ENCODE measurements at places on chromosomes 2 and 18.

- no peak for DNase-seq
Measured at GRCh38 chr2:47676261-47676926, 106.6 kb upstream of the MSH6 start.

DNA sequence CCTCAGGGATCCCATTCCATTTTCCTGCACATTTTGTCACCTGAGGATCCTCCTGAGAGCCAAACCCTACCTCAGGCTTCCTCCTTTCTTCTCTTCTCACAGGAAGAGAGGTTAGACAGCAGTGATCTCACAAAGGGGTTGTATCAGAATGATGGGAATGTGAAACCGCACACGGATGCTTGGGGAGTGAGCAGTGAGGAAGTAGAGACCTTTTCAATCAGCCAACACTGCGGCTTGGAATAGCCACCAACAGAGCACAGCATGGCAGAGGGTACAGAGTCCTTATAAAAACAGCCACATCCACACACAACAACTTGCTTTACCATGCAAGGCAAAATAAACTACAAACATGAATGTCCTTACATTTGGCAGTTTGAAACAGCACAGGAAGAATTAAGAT lies 8.7 kb downstream of the TMEM182 start:
- no peak for DNase-seq

DNA sequence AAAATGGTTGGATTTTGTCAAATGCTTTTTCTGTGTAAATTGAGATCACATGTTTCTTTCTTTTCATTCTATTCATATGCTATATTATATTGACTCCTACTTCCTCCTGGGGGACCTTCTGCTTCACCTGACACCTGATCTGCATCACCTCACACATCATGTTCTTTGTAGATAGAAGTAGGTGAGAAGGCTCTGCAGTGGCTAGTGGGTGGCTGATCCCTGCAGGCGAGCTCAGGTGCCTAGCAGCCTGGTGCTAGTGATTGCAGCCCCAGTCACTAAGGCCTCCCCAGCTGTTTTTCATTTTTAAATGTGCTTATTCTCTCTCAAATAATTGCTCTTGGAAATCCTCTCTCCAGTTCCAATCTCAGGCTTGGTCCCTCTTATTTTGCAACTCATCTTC lies 33.6 kb downstream of the MC4R start:
- DNase-seq = no peak

GRCh38 chr2:61196671-61197070 lies 34.7 kb downstream of the C2orf74 start:
- no peak for DNase-seq

DNA sequence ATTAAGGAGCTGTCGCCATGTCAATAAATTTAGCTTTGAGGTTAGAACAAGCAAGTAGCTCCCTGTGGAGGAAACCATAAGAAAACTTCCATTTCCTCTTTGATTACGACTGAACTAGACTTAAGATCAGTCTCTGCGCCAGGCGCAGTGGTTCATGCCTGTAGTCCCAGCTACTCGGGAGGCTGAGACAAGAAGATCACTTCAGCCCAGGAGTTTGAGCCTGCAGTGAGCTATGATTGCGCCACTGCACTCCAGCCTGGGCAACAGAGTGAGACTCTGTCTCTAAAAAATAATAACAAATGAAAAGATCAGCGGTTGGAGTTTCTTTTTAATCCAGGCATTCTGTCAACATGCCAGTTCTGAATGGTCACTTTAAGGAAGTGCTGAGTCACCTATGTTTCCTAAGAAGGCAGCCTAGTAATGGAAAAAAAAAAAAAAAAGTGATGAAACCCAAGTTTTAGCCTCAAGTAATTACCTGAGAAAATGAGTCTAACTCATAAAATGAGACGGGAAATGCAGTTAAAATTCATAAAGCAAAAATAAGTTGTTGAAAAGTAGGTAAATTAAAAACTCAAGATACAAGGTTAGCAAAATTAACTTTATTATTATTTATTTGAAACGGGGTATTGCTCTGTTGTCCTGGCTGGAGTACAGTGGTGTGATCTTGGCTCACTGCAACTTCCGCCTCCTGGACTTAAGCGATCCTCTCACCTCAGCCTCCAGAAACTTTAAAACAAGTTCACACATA lies 10.2 kb downstream of the C18orf32 start:
- DNase-seq = no peak

GRCh38 chr2:74575320-74575719 lies 20.8 kb downstream of the DOK1 start:
- DNase-seq = no peak

GRCh38 chr18:35409911-35410310 lies 32.8 kb upstream of the ZNF396 start:
- DNase-seq = no peak

DNA sequence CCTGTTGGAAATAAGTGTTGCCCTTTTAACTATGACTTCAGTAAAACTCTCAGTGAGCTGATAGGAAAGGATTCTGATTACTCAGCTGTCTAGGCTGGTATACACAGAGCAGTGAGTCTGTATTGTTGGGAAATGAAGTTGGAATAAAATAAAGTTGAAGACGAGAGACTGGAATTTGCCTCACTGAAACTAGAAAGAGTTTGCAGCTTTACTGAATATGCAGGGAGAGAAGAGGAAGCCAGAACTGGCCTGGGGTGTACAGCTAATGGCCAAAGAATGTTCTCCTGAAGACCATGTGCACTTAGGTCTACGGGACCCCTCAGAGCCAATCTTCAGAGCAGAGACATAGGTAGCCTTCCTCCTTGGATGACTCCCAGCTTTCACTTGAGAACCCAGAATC lies 26.5 kb downstream of the EIF4E2 start:
- DNase-seq = no peak

GRCh38 chr2:85078536-85078935 lies 54.7 kb upstream of the TCF7L1 start:
- DNase-seq = no peak

GRCh38 chr2:41544709-41545108 lies 503.1 kb upstream of the PKDCC start:
- no peak for DNase-seq

DNA sequence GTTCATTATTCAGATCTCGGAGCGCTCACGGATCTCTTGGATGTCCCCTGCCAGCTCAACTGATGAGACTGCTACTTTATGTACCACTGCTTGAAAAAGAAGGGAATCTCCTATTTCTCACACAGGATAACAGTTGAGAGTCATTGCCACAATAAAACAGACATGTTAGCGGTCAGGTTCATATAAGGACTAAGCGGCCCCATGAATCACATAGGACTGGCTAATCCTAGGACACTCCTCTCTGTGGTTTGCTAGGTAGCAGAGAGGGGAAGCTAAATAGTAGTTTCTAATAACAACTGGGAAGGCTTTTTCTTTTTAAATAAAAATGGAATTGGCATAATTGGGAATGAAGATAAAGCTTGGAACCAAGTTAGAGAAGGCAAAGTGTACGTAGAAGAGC lies 15.9 kb upstream of the TGFA start:
- no peak for DNase-seq

DNA sequence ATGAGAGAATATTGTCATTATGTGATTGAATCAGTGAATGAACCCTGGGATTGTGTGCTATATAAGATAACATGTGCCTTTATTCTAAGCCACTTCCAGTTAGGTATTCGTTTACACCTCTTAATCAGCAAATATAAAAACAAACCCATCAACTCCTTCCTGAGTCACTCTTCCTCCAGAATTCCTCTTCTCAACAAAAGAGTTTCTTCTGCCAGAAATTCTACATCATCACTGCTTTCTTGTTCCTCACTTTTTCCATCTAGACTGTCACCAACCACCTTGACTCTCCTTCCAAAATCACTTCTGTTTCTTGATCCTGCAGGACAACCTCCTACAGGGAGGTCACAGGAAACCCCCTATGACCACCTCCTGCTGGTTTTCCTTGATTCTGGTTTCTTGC lies 261.4 kb downstream of the CYP26B1 start:
- DNase-seq = no peak

DNA sequence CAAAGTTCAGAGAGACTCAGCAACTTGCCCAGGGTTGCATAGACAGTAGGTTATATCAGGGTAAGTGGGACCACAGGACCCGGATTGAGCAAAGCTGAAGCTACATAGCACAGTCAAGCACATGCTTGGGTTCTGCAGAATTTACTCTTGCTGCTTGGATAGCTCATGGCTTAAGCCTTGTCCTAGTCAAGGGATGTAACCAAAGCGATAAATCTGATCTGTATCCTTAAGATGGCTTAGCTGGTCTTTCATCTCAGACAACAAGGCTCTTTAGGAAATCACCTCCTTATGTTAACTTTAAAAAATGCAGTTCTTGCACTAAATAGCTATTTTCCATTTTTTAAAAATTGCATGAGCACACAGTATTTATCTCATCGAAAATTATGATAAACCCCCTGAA lies 158.5 kb downstream of the LPIN1 start:
- no peak for DNase-seq

DNA sequence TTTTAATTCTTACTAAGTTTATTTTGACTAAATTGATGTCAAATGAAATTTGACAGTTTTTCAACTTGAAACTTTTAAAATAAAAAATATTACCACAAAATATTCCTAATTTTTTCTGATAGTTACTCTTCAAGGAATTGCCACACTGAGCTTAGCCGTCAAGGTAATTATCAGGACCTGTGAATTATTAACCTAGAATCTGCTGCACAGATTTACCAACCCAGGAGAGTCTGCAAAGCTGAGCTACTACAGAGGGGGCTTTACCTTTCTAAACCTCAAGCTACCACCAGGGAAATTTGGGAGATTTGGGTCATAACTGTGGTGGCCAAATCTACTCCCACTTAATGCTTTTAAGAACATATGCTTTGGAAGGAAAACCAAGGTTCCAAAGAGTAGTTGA lies 324.6 kb downstream of the CCDC178 start:
- no peak for DNase-seq

DNA sequence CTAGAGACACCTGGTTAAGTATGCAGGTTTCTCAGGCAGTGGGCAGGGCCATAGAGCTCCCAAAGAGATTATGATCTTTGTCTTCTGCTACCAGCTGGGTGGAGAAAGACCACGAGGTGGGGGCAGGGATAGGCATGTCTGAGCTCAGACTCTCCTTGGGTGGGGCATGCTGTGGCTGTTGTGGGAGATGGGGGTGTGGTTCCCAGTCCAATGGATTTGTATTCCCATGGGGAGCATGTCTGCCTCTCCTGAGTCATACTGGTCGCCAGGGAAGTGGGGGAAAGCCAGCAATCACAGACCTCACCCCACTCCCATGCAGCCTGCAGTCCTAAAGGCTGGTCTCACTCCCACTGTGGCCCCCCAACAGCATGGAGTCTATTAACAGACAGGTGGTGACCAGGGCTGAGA lies 31.4 kb upstream of the RHOB start:
- no peak for DNase-seq

GRCh38 chr2:149972066-149972465 lies 384.5 kb upstream of the MMADHC start:
- no peak for DNase-seq

- DNase-seq = peak; percentile 4
Measured at GRCh38 chr2:223674998-223675609, 72.9 kb upstream of the SCG2 start.

- no peak for DNase-seq
Measured at GRCh38 chr2:158724803-158725381, 70.2 kb upstream of the DAPL1 start.

DNA sequence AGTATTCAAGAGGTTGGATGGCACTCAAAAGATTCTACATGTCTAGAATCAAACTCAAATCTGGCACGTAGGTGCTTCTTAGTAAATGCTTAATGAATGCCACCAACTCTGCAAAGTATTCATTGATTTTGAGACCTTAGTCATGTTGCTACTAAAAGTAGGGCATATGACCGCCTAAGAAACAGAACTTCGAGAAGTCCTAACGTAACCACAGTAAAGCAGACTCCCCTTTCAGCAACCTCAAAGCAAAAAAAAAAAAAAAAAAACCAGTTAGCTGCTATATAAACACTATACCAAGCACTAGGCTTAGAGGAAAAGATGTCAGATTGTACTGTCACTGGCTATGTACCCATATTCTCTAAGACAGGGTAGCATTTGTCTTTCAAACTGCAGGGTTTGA lies 33.9 kb downstream of the PTCD3 start:
- no peak for DNase-seq

GRCh38 chr2:73897934-73898333 lies 5.1 kb downstream of the ACTG2 start:
- DNase-seq = no peak

GRCh38 chr2:28280619-28281018 lies 112.0 kb upstream of the FOSL2 start:
- DNase-seq = peak; percentile 23

DNA sequence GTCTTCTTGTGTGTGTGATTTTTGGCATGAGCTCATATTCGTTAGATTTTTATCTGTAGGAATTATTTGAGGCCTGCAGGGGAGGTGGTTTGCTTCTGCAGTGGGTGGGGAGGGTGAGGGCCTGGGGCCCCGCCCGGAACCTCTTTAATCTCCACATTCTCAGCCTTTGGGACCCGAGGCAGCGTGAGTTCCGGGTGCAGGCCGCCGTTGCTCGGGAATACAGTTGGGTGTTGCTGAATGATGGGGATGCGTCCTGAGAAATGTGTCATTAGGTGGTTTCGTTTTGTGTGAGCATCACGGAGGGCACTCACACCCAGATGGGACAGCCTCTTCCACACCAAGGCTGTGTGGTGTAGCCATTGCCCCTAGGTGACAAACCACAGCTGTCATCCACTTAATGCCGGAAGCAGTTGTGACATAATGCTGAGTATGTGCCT lies 13.7 kb upstream of the GAL3ST2 start:
- no peak for DNase-seq

GRCh38 chr2:20411361-20411894 lies 35.4 kb upstream of the RHOB start:
- DNase-seq = no peak

GRCh38 chr2:309148-309953 lies 21.5 kb upstream of the ALKAL2 start:
- no peak for DNase-seq

DNA sequence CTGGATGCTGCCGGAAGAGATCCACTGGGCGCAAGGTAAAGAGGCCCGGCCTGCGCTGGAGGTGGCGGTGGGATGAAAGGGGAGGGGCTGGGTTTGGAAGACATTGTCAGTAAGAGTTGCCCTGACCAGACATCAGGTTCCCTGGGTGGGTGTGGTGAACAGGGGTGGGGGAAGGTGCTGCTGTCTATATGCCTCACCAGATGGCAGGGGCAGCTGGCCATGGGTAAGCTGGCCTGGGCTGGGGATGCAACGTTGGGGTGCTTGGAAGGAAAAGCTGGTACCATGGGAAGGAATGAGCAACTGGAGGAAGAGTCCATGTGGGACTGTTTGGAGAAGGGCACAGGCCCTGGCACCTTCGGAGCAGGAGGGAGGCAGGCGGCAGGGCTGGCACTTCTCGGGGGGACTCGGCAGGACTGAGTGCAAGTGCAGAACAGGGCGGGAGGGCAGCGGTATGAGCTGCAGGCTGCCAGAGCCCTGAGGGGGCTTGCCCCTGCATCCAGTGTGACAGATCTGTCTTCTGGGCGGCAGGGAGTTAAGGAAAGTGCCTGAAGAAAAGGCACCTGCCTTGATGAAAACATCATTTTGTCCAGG lies 146.4 kb downstream of the DYSF start:
- no peak for DNase-seq

- DNase-seq = no peak
Measured at GRCh38 chr2:46298272-46298521, 990 bp downstream of the EPAS1 start.

- no peak for DNase-seq
Measured at GRCh38 chr2:94869552-94870439, 1.4 kb upstream of the TEKT4 start.

- no peak for DNase-seq
Measured at GRCh38 chr2:46674488-46674887, 195.1 kb downstream of the TMEM247 start.

- no peak for DNase-seq
Measured at GRCh38 chr2:167028503-167028902, 140.2 kb downstream of the XIRP2 start.
